A673 (cell line): ENCODE measurements at places on chromosomes 12 and 14.

- DNase-seq = no peak
Observed at GRCh38 chr12:121323908-121324307, 27.4 kb upstream of the CAMKK2 start.

DNA sequence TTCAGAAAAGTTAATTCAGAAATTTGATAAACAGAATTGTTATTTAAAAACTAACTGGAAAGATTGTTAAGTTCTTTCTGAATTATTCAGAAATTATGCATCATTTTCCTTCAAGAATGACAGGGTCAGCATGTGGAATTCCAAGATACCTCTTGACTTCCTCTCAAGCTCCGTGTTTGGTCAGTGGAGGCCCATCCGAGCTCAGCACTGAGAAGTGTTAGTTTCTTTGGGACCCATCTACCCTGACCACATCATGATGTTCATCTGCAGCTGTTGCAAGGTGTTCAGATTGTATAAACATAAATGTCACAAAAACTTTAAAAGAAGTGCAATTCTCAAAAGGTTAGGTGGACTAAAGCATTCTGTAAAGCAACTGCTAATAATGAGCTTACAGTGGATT lies 33.7 kb downstream of the MDM2 start:
- no peak for DNase-seq

DNA sequence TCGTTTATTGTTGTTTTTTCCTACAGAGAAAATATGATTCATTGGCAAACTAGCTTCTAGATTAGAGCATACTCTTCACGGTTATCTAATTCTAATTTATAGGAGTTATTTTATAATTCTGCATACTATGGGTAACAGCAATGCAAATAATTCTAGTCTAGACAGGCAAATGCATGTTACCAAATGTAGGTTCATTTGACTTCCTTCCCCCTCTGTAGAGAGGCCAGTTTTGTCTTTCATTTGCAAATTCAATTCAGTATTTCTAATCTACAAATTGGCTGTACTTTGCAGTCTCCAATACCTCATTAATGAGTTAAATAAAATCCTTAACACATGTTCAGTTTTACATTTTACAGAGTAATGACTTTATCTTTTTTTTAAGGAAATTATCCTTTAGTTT lies 4.2 kb downstream of the LGMN start:
- no peak for DNase-seq

- no peak for DNase-seq
Observed at GRCh38 chr12:27026257-27026656, 3.9 kb downstream of the MED21 start.

DNA sequence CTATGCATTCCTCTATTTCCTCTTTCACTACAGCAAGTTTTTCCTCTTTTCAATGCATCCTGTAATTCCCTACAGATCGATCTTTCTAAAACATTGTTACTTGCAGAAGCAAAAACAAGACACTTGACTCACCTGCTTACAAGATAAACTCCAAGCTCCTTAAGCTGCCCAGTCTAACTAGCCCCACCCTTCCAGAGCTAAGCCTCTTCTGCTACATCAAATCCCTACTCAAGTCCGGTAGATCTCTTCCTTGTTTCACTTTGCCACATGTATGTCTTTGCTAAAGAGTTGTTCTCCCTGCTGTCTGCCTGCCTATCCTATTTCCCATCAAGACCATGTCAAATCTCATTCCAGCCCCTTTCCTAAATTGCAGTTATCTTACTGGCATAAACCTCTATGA lies 724.8 kb downstream of the C12orf50 start:
- DNase-seq = no peak

DNA sequence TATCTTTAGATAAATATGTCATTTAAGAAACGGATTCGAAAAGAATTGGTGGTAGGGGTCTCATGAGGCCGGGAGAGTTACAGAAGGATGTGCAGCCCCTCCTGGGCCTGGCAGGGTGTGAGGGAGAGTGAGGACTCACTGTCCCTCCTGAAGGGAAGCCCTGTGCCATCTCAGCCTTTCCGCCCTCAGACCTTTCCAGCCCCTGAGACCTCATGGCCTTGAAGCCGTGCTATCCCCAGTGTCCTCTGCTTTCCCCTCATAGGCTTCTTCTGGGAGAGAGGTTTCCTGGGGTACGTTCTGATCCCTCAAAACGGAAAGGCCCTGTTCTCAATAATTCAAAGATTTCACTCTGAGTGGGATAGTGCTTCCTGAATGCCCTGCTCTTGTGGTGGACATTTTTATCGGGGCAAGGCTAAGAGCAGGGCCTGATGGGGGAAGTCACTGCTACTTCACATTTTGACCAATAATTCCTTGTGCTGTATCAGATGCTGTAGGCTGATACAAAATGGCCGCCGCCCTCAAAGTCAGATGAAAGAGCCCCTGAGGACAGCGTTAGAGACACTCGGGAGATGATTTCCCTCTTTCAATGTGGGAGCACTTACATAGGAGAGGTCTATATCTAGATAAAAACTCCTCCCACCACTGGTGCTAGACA lies 1.3 kb downstream of the CD4 start:
- DNase-seq = no peak

DNA sequence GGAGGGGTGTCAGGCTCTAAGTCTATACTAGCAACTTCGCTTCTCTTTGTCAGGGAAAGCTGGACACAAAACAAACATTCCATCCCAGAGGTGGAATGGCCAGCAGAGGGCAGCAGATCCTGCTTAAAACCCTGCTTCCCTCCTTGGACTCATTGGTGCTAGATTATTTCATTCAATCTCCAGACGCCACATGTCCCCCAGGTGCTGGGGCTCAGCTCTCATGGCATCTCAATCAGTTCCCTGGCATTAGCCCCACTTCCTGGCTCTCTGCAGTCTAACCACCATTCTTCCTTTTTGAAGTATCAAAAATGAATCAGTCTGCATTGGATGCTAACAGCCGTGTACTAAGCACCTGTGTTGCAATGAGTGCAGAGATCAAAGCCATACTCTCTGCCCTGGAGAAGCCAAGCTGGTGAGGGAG lies 8.1 kb upstream of the PPP1R1A start:
- DNase-seq = peak; percentile 91
